Naive B cell (primary cell): ENCODE measurements at places on chromosomes 3 and 15.

DNA sequence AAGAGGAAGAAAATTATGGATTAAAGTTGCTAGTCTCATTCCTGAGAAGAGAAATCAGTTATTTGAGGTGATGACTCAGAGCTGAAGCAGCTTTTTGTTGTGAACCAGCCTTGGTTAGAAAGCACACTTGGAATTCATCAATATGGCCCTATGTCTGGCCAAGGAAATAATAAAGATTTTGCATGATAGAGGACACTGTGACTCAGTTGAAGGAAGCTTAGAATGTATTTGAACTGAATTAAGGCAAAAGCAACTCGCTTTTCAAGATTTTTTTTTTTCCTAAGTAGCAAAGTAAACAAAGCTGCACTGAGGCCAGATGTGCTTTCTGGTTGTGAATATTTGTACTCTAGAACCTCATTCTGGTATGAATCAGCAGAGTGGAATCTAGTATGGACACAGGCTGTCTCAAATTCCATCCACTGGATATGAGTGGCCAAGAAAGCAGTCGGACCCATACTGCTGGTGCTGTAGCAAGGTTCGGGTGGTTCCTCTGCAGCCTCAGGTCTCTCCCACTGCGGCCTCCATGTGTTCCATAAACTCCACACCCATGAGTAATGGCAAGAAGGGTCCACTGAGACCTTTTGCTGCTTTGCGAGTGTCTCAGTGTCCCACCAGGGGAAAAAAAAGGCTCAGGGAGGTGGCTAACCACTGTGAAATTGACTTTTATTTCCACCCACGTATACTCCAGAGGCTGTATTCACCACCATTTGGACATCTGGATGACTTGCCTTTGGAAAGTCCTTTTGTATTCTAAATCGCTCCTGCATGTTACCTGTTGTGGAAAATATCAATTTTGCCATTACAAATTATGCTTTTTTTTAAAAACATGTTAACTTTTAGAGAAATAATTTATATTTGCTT, 53.1 kb downstream of the TGFBR2 start:
- DNase-seq: no peak

DNA sequence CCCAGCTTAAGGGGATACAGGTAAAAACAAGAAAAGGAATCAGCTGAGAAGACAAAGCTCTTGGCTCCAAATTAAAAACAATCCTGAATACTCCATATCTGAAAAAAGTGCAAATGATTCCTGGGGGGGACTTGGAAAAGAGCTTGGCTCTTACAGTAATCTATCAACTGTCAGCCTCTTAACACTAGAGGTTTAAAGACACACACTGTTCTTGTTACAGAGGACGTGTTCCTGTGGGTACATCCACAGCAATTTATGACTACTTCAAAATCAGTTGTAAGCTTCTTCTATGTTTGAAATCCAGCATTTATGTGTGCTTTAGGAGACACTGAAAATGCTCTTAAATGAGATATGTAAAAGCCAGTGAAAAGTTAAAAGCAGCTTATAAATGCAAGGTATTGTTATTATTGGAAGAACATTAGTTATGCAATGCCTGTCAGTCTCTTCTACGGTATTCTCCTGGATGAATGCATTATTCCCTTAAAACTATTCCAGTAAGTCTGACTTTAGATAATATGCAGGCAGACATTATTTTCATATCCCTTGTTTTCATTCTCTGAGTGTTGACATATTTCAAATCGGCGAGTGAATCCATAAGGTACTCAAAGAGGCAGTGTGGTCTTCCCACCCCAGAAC, 408.4 kb upstream of the ADAMTS9 start:
- no peak for DNase-seq

DNA sequence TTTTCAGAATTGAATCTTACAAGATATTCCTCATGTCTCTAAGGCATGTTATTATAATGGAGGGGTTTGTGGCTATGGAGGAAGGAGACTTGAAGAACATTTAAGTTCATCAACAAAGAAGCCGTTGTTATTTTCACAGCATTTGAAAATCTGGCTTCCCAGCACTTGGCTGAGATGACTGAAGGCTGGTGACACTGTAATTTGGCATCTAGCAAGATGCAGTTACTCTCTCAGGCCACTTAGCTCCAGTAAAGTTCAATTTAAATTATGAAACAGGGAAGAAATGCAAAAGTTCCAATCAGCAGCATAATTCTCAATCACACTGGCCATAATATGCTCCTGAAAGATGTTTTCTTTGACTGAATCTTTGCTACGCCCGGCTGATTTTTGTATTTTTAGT, 139.4 kb upstream of the NUDT16 start:
- no peak for DNase-seq

DNA sequence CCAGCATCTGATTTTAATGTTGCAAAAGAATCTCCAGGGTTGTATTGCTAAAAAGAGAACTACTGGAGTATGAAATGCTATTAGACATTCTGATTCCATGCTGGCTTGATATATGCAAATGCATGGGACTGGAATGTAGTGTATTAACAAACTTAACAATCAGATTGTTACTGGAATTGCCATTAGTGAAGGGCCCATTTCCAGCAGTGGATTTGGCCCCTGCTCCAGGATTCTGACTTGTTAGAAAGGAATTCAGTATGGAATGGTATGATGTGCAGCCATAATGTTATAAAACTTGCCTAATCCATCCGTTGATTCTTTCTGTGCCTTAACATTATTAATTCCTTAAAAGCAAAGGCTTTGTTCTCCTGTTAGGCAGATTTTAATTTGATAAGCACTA, 7.9 kb downstream of the ARRDC4 start:
- no peak for DNase-seq

DNA sequence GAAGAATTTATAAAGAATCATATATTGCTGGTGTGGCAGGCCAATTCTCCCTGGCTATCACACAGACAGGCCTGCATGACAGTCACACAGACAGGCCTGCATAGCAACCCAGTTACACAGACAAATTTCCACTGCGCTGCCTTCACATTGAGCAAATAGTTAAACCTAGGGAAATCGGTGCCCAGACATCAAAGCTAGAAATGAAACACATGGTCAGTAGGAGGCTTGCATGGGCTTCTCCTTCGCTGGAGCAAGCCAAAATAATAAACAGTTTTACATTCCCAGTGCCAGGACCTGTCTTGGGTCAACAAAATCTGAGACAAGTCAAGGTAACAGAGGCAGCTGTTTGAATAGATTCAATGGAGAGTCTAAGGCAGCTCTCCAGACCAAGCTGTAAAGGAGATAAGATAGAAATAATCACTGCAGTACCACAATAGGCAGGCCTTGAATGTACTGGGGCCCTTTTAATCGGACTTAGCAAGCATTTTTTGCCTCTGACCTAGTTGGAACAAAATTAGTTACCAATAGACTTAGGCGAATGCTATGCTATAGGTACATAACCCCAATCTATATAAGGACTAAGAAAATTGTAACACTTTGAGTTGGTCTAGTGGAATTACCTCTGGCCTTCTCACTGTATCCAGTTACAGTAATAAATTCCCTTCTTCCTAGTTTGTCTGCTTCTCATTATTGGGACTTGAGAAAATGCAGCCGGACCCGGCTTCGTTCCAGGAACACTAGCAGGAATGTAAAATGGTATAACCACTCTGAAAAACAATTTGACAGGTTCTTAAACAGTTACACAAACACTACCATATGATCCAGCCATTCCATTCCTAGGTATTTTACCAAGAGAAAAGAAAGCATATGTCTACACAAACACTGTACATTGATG, 274.7 kb upstream of the UBE2E2 start:
- no peak for DNase-seq

DNA sequence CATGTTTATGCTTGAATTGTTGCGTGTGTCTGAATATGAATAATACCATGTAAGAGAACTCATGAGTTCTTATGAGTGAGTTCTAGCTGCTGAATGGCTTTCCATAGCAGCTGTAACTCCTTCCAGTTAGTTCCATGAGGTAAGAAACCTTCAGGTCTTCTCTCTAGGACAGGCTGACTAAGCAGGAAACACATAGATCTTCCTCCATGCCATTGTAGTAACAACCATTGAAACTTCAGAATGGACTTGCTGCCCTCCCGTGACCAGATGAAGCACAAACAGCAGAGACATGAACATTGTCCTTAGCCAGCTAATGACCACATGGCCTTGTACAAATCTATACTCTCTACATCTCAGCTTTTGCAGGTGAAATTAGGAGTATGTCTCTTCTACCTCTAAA, 200.0 kb downstream of the ZNF385D start:
- no peak for DNase-seq

- no peak for DNase-seq
These were observed 50.5 kb upstream of the FBN1 start for GRCh38 chr15:48695827-48696573.
